ENCODE measurements at places on chromosomes 12 and 14.

DNA sequence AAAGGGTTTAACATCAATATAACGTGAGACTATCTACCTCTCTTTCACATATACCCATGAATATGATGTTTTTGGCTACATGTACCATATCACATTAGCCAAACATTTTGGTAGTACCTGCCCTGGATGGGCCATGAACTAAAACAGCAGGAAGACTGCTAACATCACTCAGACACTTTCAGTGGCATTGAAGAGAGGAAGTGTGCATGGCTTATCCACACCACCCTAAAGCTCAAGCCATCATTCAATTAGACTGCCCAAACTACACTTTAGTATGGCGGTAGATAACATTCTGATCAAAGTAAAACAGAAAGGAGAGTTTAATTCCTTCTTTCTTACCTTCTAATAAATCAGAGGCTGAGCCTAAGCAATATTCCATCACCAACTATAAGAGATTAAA, 103.0 kb downstream of the PEBP1 start:
- DNase-seq, result no peak

- no peak for DNase-seq
Observed at GRCh38 chr12:30329281-30329680, 366.4 kb downstream of the IPO8 start.

DNA sequence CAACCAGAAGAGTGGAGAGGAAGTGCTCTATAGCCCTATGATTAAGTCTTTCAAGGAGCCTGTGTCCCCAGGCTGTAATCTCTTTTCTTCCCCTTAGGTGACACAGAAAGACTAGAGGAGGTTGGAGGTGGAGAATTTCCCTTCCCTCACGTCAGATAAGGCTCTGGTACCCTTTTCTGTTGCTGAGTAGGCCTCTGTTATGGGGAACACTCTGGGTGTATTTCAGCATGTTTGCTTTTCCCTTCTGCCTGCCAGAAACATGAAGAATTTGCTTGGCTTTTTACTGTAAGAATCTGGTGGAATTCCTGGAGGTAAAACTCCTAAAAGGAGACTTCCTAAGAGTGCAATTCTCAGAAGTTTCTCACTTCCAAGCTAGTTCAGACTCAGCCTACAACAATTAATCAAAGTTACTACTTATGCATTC, 58.3 kb downstream of the SIX1 start:
- no peak for DNase-seq

- no peak for DNase-seq
Observed at GRCh38 chr12:105672121-105672975, 341.9 kb downstream of the C12orf75 start.

DNA sequence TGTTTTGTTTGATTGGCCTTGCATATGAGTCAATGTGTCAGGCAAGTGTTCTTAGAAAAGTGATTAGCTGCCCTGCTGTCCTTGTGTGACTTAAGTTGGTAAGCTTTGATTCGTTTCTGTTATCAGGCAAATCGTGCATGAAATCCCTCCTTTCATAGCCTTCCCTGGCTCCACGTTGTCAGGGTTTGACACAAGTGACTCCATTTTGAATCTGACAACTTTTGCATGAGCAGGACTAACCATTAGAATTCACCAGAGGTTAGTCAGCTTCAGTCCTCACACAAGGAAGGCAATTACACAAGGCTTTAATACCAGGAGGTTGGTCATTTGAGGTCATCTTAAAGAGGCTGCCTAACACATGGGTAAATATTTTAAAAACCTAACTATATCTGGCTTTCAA, 68.2 kb downstream of the GPATCH2L start:
- DNase-seq, result no peak

DNA sequence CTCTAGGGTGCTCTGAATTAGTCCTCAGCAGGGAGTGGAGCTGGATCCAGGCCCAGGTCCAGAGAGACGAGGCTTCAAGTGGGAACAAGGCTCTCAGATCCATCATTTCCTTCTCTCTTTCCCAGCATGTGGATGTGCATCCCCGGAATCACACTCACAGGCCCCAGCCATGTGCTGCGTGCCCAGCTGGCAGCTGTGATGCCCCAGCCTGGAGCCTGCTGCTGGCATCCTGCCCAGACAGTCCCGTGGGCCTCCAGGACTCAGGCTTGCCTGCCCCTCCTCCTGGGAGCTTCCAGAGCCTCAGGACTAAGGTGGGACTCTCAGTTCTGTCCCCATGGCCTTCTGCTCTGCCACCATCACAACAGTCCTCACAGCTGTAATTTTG, 6.2 kb upstream of the KRT84 start:
- DNase-seq, result no peak

- DNase-seq, result no peak
Observed at GRCh38 chr12:114447274-114447716, 41.4 kb upstream of the TBX5 start.

DNA sequence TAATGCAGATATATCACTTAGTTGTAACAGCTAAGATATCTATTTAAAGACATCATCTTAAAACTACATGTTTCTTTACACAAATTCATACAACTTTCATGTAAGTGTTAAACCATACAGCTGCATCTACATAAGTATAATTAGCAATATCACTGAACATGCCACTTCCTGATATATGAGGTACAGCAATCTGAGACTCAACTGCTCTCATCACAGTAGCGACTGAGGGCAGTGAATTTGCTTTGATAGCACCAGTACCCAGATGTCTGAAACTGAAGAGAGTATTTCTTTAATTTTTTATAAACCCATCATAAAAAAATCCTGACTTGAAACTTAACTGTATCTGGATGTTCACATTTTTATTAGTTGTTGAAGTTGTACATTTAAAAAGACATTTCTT, 34.7 kb upstream of the NUAK1 start:
- DNase-seq, result no peak

GRCh38 chr12:10397296-10397695, 7.5 kb upstream of the KLRK1 start:
- no peak for DNase-seq

- no peak for DNase-seq
Observed at GRCh38 chr12:108127654-108128053, 1.4 kb upstream of the WSCD2 start.

- no peak for DNase-seq
Observed at GRCh38 chr14:24838945-24839616, 205.1 kb upstream of the GZMB start.

- no peak for DNase-seq
Observed at GRCh38 chr12:89969093-89969492, 260.5 kb upstream of the ATP2B1 start.

DNA sequence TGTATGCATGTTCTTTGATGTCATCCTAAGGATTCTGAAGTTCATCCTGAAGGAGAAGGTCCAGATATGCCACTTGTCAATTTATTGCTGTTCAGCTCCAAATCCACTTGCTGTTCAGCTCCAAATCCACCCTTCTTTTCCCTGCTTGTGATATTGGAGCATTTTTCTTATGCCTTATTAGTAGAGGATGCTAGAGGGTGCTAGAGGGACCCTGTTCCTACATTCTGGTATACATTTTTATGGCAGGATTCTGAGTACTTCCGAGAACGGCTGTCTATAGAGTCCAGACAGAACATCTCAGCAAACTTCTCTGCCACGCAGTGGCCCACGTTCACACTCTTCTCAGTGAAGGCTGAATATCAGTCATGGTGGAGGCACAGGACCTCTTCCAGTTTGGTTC, 406.7 kb downstream of the NOVA1 start:
- DNase-seq, result no peak

DNA sequence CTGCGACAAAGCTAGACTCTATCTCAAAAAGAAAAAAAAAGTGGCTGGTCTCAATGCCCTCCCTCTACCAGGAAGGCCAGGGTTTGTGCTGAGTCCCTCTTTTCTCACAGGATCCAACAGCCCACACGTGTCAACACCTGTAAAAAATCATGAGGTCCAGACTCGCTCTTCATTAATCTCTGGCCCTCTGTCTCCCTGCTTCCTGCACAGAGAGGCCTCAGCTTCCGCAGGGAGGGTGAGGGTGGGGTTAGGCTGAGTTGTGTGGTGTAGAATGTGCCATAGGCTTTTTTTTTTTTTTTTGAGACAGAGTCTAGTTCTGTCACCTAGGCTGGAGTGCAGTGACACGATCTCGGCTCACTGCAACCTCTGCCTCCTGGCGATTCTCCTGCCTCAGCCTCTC, 6.1 kb downstream of the CFAP73 start:
- DNase-seq, result no peak

Measured in omental fat pad (tissue), 4 donors.